ENCODE measurements at places on chromosomes 5 and 9.

GRCh38 chr5:76404223-76405211, 1.4 kb downstream of the IQGAP2 start:
- DNase-seq, result no peak

DNA sequence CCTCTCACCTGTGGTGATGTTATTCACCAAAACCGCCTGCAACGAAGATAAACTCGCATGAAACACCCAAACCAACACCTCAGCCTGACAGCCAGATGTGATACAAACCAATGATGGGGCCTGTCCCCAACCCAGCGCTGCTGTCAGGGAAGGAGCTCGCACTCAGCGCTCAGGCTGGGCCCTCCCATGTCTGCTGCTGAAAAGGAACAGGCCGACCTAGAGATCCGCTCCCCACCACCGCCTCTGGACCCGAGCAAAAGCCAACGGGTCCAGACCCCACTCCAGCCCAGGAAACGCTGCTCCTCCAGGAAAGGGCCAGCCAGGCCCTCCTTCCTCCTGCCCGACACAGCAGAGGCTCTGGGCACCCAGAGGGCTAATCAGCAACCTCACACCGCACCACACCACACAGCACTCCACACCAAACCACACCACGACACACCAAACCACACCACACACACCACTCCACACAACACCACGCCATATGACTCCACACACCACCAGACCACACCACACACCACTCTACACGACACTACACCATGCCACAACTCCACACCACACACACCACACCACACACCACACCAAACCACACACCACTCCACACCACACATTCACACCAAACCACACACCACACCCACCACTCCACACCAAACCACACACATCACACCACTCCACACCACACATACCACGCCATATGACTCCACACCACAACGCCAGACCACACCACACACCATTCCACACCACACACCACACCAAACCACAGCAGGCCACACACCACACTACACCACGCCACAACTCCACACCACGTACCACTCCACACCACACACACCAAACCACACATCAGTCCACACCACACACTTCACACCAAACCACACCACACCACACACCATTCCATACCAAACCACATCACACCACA, 46.5 kb downstream of the GOLM1 start:
- DNase-seq, result no peak

DNA sequence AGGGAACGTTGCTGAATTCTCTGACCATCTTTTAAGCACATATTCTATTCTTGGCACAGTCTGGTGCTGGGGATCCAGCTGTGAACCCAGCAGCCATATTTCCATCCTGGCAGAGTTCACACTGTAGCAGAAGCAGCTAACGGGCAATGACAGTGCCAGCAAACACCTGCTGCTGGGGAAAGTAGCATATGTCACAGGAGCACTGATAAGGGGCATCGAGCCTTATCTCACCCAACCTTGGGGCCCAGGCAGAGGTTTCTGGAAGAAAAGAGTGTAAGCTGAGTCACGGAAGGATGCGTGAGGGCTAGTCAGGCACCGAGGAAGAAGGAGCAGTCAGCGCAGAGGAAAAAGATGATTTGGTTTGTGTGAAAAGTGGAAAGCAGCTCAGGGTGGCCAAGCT, 1.1 kb downstream of the NDOR1 start:
- no peak for DNase-seq

DNA sequence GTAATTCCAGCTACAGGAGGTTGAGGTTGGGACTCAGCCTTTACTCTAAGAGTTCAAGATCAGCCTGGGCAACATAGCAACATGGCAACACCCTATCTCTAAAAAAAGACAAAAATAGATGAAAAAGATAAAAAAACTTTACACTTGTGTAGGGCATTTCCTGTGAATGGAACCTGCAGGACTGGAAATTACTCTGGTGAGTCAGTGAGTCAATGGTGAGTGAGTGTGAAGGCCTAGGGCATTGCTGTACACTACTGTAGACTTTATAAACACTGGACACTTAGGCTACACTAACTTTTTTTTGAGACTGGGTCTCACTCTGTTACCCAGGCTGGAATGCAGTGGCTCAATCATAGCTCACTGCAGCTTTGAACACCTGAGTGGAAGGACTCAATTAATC, 19.5 kb upstream of the ARSI start:
- no peak for DNase-seq

- no peak for DNase-seq
Observed at GRCh38 chr9:109283012-109283411, 37.8 kb downstream of the EPB41L4B start.

DNA sequence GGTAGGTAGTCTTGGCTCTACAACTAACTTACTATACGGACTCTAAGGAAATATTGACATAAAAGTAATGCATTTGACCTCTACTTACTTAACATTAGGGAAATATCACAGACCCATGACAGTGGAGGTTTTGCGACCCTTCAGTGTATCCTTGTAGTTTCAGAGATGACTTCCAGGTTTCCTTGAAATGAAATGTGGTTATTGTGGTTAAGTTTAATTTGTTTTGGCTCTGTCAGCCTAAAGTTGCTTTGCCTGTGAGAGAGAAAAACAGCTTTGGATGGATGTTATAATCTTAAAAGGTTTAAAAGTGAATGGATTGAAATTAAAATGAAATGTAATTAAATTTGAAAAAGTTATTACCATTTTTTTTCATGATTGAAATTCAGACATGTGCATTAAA, 42.9 kb downstream of the LRRTM2 start:
- no peak for DNase-seq

DNA sequence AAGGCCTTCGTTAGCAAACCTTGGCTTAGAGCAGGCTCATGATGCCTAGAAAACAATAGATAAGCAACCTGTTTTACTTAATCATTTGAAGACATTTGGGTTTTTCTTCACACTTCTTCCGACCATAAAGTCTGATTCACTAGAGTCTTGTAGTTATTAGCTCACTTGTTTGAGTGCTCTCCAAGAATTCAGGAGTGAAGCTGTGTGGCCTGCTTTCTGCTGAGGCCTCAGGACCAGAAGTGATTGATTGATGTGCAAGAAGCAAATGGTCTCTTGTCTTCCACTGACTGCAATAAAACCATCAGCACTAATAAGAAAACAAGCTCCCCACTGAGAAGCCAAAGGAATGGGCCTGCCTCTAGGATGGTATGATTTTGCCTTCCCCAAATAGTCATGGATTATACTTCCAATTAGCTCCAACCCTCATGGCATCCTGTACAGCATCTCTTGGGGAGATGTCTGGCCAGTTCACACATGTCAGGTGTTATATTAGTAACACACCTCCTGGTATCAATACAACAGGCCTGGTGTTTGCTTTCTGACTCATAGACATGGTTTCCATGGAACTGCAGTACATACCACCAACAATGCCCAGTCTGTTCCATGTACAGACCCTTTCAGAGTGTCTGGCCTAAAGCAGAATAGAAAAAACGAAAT, 317.6 kb downstream of the CWC27 start:
- DNase-seq, result no peak

DNA sequence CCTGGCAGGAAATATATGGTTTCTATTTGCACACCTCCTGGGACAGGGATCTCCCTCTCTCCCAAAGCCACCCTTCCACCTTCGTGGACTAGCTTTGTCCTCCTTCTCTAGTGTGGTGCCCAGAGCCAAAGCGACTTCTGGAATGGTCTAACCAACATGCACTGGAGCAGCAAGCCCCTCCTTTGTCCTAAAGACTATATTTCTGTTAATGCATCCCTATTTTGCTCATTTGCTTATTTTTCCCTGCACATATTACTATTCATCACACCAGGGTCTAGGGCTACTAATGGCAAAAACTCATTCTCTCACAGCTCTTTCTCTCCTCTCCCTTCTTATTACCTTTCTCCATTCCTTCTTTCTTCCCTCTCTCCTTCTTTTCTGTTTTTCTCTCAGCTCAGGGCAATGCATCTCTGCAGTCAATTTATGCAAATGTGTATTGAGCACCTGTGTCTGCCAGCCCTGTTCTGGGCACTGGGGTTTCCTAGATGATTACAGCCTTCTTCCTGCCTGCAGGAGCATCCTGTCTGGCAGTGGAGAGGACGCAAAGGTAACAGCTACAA, 2.8 kb upstream of the NEURL1B start:
- no peak for DNase-seq

DNA sequence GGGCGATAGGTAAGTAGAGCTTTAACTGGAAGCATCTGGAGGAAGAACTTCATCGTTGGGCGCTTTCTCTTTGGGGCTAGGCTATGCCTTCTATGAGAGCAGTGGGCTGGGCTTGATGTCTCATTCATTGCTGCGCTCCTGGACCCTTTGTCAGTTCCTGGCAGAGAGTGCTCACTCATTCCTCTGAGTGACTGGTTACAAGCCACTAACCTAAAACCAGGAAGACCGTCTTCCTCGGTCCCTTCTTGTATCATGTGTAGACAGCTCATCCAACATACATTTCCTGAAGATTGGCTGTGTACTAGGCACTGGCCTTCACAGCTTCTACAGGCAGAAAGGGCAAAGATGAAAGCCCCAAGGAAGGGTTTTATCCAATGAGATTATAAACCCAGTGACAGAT, 6.4 kb downstream of the SWI5 start:
- DNase-seq, result no peak

DNA sequence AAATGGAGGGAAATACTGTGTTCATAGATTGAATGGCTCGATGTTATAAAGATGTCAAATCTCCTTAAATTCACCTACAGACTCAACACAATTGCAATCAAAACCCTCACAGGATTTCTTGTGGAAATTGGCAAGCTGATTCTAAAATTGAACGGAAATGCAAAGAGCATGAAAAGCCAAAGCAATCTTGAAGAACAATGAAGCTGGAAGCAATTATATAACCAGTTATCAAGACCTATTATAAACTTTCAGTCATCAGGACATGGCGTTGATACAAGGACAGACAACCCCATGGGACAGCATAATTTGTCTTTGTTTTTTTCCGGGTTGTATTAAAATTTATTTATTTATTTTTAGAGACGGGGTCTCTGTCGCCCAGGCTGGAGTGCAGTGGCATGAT, 53.5 kb upstream of the OTULINL start:
- no peak for DNase-seq

GRCh38 chr5:131416729-131417128, 152.9 kb downstream of the CDC42SE2 start:
- no peak for DNase-seq

DNA sequence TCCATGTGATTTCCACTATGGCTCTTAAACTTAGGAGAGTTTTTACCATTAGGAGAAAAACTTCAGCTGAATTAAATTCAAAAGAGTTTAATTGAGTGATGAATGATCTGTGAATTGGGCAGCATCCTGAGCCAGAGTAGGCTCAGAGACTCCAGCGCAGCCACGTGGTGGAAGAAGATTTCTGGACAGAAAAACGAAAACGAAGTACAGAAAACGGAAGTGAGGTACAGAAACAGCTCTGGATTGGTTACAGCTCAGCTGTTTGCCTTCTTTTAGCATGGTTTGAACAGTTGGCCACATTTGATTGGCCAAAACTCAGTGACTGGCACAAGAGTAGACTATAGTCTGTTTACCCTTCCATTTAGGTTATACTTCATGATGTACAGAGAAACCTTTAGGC, 69.2 kb upstream of the PLPP1 start:
- no peak for DNase-seq

DNA sequence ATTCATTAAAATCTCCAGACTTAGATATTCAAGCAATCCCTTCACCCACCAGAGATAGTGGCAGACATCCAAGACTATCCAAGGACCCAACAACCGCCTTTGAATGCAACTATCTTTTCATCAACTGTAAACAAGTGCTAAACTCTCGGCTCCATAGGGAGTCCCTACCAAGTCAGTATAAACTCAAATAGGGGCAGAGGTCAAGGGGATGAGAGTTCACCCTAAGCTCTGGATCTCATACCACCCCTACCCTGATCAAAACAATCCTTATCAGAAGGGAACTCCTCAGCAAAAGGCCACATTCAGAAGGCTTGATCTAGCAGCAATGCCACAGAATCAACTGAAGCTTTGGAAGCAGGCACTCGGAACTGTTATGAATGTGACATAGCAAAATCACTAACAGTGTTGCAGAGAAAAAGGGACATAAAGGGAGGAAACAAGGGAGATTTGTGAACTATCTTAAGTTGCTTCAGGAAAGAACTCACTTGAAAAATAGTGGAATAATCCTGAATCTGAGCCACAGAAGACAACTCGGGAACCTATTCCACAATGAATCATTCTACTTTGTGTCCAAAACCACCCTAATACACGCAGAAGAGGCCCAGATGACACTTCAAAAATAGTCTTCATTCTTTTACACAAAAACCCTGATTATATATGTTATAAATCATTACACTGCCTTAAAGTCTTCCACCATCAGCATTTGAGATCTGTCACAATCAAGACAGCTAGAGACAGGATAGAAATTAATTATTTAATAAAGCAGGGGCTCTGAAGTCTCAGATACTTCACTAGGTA, 49.8 kb downstream of the NR6A1 start:
- DNase-seq, result no peak

DNA sequence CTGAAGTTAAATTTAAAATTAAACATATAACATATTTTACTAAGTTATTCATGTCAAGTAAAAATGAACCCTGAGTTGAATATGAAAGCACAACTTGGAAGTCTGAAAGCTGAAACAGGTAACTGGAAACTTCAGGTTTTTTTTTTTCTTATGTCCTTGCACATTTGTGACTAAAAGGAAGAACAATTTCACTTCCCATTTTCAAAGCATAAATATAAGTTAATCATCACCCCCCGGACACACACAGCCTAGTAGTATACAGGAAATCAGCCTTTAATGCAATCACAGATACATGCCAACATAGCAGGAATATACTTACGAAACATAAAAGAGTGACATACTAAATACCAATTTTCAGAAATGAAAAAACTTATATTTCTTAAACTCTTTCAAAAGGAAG, 225.9 kb downstream of the RFX3 start:
- DNase-seq, result no peak

DNA sequence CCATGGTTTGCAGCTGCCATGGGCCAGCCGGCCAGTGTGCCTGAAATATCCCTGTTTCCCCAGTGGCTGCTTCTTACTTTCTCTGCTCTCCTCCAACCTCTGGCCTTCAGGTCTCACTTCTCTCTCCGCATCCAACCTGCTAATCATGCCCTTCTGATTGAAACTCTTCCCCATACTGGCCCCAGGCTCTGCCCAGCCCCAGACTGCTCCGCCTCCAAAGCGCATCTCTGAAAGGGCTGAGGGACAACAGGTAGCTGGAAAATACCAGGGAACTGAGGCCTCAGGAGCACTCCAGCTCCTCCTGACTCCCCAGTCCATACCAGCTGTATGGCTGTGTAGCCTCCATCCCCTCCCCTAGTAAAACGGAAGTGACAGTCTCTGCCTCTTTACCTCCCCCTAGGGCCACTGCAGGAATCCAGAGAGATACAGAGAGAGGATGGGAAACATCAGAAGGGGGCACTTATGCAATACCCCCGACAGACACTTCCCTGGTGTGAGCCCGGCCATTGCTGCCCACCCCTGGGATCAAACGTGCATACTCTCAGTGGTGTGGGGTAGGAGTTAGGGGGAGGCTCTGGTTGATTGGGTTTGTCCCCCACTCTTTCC, 34.2 kb downstream of the PAX5 start:
- no peak for DNase-seq

Data from BE2C (cell line).